ENCODE measurements at places on chromosomes 11 and 22.

DNA sequence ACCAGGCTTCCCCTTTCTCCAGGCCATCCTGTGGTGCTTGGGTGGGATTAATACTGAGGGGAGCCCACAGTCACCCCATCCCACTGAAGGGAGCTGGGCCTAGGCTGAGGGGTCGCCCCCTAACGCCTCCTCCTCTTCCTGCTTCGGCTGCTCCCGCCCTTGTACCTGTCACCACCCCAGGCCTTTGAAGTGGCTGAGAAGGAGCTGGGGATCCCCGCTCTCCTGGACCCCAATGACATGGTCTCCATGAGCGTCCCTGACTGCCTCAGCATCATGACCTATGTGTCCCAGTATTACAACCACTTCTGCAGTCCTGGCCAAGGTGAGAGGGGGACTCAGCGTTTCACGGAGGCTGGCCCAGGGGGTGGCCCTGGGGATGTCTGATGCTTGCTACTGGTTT is 6.1 kb downstream of the MICALL1 start:
- no peak for DNase-seq

DNA sequence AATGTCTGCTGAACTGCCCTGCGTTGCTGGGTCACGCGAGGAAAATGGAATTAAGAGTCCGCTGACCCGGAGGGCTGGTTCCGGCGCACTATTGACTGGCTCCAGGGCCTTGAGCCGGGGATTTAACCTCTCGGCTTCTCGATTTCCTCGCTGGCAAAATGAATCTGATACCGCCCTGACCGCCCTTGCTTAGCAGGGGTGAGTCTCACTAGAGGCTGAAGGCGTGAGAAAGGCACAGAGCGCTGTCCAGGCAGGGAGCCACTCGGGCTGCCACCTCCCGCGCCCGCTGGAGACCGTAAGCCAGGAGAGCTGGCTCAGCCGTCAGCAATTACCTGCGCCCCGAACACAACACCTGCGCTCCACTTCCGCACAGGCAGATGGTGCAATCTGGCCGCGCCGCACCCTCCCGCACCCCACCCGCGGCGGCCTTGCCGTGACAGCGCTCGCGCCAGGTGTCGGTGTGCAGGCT is 65.6 kb downstream of the BUD13 start:
- no peak for DNase-seq

- DNase-seq, result no peak
Measured at GRCh38 chr11:88340366-88340935, 2.9 kb upstream of the CTSC start.

DNA sequence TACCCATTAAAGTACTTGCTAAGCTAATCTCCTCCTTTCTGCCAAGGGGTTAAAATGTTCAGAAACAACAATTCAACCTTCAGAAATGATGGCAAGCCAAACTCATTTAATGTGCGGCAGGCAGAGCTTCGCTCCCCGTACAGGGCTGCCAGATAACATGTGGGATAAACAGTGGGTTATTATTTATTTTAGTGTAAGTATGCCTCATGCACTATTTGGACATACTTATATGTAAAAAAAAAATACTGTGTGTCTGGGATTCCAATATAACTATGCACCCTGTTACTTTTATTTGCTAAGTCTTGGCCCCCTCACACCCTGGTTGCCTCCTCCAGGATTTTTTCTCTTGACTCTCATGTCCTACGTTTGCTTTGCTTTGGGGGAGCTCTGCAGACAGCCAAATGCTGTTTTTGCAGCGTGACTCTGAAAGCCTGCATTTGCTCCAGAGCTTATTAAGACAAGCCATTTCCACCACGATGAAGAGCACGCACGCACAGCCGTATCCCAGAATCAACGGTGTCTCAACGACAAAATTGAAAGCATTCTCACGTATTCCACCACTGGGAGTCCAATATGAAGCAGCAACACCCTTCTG is 86.5 kb upstream of the SHANK2 start:
- DNase-seq, result no peak

- DNase-seq, result no peak
Measured at GRCh38 chr11:56849250-56849649, 100.8 kb upstream of the OR9G4 start.

DNA sequence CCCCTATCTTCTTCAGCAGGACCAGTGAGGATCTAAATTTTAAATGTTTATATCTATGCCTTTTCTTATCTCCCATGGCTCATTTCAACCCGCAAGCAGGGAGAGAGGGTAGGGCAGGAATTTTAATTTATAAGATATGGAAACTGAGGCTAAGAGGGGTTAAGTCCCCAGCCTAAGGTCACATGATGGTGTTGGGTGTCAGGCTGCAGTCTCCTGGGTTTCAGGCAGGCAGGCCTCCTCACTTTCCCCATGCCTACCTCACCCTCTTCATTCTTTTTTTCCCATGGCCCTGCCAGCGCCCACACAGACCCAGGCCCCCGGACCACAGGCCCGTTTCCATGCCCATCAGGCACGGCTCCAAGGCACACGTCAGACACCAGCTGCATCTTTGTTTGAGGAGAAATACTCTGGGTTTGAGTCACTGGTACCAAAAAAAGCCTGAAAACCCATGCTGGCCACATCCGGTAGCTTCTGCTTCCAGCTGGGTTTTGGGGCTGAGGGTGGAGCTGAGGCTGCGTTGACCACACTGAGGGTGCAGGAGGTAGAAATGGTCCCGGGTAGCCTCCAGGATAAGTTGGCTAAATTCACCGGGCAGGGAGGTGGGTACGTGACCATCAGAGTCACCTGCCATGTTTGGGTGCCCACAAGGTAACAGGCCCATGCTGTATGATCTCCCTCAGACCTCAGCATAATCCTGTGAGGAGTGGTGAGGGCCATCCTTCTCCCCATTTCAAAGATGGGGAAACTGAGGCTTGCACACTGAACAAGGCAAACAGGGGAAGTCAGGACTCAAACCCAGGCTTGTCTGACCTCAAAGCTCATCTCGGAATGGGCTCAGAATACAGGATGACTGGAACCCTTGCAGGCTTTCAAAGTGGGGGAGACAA is 7.5 kb downstream of the CRYBB1 start:
- no peak for DNase-seq

DNA sequence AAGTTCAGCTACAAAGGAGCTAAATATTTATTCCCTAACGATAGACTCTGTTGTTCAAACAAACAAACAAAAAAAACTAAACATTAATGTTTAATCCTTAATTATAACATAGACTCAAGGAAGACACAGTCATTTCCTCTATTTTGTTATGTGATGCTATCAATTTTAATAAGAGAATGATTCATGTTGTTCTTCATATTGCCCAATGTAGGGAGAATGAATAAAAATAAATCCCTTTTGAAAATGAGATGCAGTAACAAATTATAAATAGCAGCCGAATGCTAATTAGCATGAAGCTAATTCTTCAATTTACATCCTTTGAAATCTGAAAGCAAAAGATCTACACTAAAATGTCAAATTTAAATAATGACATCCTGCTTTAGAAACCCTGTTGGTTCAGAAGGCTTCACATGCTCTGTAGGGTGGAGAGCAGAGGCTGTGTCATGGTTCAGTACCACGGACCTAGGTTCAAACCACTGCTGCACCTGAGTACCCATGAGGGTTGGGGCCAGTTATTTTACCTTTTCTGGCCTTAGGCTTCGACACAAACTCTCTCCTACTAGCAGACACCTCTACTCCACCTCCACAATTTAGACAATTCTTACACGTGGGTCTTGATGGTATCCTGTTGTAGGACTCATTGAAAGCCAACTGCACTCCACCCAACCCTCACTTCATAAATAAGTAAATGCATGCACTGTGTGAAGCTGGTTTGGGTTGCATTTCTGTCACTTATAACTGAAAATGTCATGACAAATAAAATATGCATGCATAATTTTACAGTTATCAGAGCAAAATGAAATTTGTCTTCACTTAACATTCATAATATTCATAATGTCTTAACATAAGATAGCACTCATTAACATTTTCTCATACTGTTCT is 89.0 kb downstream of the RRAS2 start:
- DNase-seq, result no peak

- DNase-seq, result no peak
Measured at GRCh38 chr11:71201936-71202597, 50.3 kb downstream of the SHANK2 start.

DNA sequence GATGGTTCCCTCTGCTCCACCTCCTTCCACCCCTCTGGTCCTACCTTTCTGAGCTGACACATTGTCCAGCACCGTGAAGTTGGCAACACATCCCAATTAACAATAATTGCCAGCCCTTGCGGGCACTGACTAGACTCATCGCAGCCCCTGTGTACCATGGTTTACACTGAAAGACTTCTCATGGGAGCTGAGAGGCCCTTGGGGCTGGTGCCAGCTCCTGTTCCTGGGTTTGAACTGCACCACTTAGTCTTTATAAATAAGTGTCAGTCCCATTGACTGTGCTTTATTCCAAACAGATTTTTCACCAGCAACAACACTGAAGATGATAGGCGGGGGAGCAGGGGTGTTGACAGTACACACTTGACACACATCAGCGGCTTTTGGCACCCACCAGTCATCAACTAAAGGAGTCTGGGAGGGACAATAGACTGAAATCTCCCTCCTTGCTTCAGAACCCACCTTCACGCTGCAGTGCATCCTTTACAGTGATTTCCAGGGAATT is 447.3 kb downstream of the NTM start:
- DNase-seq, result no peak

- DNase-seq, result no peak
Measured at GRCh38 chr11:114076921-114077331, 17.4 kb downstream of the ZBTB16 start.

GRCh38 chr11:72512956-72513355 is 78.6 kb upstream of the CLPB start:
- no peak for DNase-seq

DNA sequence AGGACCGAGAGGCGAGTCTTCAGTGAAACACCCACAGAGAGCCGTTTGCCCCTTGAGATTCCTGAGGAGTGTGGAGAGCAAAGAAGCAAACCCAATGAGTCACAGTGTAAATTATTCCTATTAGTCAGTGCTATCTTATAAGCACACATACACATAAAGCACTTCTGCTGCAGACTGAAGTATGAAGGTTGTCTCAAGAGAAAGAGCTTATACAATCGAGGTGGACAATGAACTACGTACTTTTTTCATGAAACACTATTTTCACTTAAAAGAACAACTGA is 37.3 kb downstream of the GALNT18 start:
- no peak for DNase-seq

DNA sequence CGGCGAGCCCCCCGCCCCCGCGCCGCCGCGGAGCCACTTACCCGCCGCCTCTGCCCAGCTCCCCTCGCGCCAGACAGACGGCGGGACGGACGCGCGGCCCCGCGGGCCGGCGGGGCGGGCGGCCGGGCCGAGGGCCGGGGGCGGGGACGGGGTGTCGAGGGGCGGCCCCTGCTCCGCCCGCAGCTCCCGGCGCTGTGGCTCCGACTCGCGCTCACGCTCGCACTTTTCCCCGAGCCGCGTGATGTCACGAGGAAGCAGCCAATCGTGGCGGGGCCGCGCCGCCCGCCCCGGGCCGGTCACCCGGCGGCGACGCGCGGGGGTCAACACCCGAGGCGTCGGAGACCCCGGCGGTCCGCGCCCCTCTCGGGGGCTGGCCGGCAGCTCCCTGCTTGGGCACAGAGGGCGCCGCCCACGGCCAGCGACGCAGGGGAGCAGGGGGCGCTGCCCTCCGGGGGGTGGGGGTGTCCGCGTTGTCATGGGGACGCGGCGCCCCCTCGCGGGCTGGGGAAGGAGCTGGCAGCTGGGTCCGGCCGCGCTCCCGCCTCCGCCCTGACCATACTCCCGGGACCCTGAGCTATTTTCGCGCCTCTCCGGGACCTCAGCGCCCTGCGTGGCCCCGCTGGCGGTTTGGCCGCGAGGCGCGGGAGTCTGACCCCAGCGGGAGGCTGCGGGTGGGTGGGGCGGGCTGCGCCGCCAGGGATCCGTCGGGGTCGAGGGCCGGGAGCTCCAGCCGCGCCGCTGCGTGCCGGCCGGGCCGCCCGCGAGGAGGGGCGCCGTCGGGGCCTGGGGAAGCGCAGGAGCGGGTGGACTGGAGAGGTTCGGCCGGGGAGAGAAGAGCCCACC is at the start of gene CHRM4:
CHRM4 (minus strand) TSS at position 199 of the 843 bp plus-strand sequence. CDS start 5,219 bp downstream, outside the sequence.
- DNase-seq, result no peak

DNA sequence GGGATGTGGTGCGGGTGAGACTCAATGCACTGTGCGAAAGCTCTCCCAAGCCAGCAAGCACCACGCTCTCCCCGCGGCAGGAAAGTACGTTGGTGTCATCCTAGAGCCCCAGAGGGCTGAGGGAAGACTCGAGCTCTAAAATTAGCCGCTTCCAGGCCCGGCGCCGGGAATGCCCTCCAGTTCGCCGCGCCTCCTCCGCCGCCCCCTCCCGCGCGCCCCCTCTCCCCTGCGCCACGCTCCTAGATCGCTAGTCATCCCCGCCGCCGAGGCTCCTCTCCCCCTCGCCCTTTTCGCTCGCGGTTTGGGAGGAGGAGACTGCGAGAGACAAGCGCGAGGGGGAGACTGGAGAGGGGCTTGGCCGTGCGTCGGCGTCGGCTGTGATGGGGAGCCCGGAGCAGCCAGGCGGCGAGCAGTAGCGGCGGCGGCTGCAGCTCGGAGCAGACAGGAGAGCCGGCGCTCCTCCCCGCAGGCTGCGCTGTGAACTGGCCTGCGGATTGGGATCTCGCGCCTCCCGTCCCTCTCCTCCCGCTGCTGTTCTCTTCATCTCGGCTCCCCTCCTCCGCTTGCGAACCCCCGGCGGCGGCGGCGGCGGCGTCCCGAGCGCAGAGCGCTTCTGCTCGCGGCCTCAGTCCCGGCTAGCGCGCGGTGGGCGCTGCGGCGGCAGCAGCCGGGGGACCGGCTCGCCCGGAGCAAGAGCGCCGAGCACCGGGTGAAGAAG is at the start of gene FAT3:
FAT3 (plus strand) TSS at position 412 of the 718 bp plus-strand sequence. CDS start 127,295 bp downstream, outside the sequence.
- no peak for DNase-seq

DNA sequence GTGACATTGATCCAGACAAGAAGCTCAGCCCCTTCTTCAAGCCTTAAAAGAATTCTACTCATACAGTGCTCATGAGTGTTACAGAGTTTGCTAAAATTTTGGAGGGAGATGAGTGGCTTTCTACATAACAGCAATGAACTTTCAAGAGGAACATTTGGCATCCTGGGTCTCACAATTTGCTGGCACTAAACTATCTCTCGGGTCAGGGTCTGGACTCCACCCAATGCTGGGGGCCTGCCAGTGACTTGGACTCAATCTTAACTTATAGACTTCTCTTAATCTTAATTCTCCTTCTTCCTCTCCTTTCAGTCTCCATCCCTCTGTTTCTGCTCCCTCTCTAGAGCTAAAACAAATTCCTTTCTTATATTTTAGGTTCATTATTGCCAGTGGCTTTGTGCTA is 317.9 kb downstream of the TMEM135 start:
- DNase-seq, result no peak

GRCh38 chr11:2128130-2128510 is 11.1 kb downstream of the IGF2 start:
- no peak for DNase-seq

DNA sequence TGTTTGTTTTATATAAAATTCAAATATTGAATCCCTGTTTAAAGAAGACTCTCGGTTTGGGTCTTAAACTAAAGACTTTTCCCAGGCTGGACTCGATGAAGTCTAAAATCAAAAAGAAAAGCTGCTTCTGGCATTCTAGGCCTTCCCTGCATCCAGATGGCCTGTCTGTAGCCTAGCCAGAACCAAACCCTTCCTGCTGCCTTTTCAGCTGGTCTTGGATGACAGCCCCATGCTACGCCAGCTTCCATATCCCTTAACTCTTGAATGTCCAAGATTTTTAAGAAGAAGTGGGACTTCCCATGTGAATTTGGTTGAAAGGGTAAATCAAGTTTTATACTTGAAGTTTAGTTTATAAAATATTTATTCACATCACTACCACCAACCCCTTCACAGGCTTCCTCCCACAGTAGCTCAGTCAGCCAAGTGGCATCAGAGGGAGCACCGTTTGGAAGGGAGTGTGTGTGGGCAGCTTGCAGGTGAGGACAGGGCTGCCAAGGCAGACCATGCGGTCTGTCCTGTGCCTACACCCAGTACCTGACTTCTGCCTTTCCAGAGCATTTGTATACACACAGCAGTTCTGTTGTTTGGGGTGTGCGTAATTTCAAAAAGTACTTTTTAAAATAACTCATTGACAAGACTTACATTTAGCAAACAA is 18.2 kb upstream of the PSMA1 start:
- no peak for DNase-seq
